CD4-positive, alpha-beta memory T cell (primary cell): ENCODE measurements at places on chromosomes 2 and 18. TPM values are rescaled to one million over a fixed set of nuclear protein-coding genes. Genes with fewer than 3 reads are reported as not detected.

DNA sequence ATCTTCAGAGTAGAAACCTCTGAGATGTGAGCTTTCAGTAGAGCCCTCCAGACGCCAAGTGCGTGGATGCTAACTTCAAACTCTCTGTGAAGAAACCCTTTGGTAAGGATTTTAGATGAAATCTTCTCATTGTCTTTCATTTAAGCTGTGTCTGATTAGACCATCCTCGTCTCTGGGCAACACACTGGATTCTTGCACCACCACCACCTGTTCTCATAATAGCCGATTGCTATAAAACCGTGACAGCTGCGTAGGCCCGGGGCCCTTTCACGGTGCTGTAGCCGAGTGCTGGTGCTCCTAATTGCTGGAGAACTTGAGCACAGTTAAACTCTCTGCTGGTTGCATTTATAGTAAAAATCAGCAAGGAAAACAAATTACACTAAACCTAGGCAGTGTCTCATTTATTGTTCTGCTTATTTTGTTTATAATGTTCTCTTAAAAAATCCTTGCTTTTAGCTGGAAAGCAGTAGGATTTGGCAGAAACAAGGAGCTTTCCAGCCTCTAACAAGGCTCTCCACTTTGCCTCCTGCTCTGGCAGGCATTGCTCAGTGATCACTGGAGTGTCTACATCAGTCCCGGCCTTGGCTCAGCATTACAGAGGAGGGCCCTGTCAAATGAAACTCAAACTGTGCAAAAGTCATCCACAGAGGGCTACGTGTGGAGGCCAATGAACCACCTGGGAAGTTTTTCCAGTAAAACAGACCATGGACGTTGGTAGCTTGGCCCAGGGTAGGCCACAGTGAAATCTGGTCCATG lies 40.9 kb upstream of the MBP start:
- no peak for DNase-seq

Gene CPO
- not detected for total RNA-seq

Gene PDE11A
- total RNA-seq = not detected

DNA sequence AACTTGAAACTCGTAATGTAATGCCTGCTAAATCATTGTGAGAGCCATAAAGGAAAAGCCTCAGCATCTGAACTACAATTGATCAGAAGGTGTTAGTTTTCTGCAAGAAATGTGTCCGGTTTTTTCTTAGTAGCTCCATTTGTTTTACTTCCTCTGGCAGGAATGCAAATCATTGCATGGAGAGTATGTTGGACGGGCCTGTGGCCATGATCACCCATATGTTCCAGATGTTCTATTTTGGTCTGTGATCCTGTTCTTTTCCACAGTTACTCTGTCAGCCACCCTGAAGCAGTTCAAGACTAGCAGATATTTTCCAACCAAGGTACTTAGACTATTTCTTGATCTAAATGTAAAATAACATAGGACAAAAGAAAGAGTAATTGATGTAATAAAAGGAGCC lies 126.6 kb downstream of the DPP4 start:
- no peak for DNase-seq

DNA sequence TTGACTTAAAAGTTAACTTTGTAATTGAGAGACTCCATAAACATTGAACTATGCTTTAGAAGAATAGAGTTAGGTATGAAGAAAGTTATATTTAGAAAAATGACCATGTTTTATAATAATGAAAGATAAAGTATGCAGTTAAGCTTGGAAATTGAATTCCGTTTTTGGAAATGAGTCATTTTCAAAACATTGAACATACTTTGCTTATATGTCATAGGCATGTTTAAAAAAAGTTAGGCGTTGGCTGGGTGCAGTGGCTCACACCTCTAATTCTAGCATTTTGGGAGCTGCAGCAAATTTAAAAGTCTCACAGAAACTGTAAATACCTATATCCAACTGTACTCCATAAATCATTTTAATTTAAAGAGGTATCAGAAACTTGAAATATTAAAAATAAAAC lies 607.4 kb downstream of the CBLN2 start:
- no peak for DNase-seq

Gene GAREM2
- 3.2 TPM for total RNA-seq

- DNase-seq = peak; percentile 48
Observed at GRCh38 chr2:84741182-84741822, 139.6 kb downstream of the TRABD2A start.

DNA sequence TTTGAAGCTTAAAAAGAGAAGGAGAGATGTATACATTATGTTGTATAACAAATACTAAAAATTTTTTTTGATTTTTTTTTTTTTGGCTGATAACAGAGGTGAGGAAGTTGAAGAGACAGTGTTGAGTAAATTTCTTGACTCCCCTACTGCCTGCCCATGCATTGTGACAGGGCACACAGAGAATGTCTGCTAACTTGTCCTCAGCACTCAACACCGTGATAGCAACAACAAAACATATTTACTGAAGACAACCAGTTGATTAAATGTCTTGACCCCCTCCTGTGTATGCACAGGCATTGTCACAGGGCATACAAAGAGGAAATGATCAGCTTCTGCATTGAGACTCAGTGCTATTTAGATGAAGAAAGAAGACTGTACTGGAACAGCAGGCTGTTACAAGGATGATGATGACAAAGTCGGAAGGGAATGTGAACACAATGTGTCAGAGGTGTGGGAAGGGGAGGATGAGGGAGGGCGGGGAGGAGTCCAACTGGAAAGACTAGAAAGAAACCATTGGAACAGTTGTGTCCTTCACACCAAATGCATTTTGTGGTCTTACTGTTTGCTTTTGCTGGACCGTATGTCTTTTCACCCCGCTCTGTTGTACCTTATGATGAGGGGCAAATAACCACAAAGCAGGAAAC lies 89.5 kb downstream of the CERS6 start:
- DNase-seq = no peak

GRCh38 chr2:5316001-5316490 lies 376.1 kb upstream of the SOX11 start:
- DNase-seq = no peak

- DNase-seq = no peak
Observed at GRCh38 chr2:237503201-237503600, 16.1 kb downstream of the MLPH start.

GRCh38 chr2:8939486-8940114 lies 63.9 kb downstream of the MBOAT2 start:
- DNase-seq = no peak

GRCh38 chr2:18213986-18214385 lies 335.5 kb downstream of the KCNS3 start:
- no peak for DNase-seq

Gene YIPF4
- 51.9 TPM for total RNA-seq

GRCh38 chr2:140344838-140345237 lies 1564.6 kb upstream of the NXPH2 start:
- DNase-seq = no peak

Gene LYPD6
- total RNA-seq = not detected

DNA sequence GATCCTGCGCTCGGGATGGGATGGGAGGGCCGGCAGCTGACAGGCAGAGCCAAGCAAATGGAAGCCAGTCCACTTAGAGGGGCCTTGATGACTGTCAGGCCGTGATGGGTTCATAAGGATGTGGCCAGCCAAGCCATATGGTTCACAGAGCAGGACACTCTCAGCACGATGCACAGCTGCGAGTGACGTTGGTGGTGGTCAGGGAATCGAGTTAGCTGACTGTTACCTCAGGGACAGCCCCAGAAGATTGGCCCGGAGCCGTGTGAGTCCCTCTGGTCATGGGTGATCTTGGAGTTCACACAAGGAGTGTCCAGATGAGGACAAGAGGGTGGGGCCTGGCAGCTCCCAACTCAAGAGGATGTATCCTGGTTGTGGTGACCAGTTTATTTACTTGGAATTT lies 70.2 kb downstream of the TPGS2 start:
- no peak for DNase-seq

- DNase-seq = no peak
Observed at GRCh38 chr2:1817256-1818051, 73.1 kb upstream of the PXDN start.

Gene SERPINB3
- not detected for total RNA-seq

DNA sequence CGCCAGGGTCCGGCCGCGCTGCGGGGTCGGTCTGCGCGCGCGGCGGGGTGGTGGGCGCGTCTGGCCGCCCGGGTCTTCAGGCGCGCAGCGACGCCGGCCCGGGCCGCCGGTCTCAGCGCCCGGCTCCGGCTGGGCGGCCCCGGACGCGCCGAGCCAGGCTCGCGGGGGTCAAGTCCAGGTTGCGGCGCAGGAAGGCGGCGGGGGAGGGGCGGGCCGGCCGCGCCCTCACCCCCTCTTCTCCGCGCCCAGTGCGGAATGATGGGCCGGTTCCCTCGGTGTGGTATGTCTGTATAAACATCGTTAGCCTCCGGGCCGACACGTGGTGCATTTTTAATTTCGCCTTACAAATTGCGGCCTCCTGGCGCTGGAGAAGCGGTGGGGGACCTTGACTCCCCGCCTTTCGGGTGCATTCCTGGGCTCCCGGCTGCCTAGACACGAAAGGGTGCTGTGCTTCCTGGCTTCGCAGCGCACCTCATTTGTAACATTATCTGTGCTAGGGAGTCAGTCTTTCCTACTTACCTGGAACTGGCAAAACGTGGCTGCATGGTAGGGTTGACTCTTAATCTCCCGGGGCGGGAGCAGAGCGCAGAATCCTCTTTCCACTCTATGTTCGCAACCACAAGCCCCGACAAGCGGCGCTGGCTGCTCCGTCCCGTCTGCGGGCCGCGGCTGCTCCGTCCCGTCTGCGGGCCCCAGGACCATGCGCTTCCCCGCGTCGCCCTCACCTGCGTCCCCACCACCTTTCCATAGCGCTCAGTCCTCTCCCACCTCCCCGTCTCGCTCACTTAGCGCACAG lies 69.0 kb downstream of the CTAGE1 start:
- DNase-seq = no peak

GRCh38 chr2:234211797-234212196 lies 161.3 kb downstream of the SPP2 start:
- DNase-seq = no peak

Gene SCN3A
- total RNA-seq = not detected

GRCh38 chr2:175228179-175228578 lies 46.7 kb upstream of the ATP5MC3 start:
- DNase-seq = no peak

GRCh38 chr2:152455738-152456137 lies 120.8 kb downstream of the FMNL2 start:
- DNase-seq = no peak

DNA sequence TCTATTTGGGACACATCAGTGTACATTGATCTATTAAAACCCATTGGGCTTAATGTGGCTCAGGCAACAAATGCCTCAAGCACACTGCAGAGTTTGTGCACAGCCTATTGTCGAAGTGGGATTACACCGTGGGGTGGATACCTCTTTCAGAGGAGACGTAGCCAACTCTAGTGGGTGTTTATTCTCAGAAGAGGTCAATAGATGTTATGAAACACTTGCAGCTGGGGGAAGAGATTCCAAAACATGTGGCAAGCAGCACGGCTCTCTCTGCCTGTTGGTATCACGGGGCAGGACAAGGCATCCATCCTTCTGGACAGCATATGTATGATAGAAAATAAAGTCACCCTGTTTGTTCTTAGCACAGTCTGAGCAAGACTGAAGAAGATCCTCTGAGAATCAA lies 121.4 kb upstream of the COPS8 start:
- no peak for DNase-seq

- no peak for DNase-seq
Observed at GRCh38 chr18:35808796-35809195, 163.7 kb upstream of the RMP24 start.

GRCh38 chr2:15752552-15753232 lies 161.0 kb downstream of the DDX1 start:
- DNase-seq = no peak

DNA sequence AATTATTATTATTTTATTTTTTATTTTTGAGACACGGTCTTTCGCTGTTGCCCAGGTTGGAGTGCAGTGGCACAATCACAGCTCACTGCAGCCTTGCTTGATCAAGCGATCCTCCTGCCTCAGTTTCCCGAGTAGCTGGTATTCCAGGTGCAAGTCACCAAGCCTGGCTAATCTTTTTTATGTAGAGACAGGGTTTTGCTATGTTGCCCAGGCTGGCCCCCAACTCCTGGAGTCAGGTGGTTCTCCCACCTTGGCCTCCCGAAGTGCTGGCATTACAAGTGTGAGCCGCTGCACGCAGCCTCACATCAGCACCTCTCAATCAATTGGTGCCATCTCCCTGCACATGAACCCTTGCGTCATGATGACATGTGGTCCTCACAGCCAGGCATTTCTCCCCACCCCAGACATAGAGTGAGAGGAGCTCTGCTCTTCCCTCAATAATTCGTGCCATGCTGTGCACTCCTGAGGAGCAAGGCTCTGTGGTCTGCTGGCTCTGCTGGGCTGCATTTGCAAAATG lies 5.9 kb downstream of the INPP5D start:
- no peak for DNase-seq

- no peak for DNase-seq
Observed at GRCh38 chr2:105989070-105989469, 205.0 kb downstream of the UXS1 start.

DNA sequence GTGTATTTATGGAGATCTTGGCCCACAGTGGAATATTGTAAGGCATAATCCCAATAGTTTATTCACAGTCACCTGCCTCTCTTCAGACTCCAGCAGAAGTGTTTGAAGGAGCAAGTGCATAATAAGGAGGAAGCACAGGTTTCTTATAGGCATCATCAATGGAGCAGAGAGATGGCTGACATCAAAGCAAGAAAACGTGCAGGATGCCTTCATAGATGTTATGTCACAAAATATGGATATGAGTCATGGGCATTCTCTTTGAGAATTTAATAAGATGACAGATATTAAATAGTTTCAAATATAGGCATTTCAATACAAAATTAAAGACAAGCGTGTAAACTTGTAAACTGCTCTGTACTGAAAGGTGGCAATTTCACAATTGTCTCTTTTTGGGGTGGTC lies 4.0 kb upstream of the RND3 start:
- no peak for DNase-seq

DNA sequence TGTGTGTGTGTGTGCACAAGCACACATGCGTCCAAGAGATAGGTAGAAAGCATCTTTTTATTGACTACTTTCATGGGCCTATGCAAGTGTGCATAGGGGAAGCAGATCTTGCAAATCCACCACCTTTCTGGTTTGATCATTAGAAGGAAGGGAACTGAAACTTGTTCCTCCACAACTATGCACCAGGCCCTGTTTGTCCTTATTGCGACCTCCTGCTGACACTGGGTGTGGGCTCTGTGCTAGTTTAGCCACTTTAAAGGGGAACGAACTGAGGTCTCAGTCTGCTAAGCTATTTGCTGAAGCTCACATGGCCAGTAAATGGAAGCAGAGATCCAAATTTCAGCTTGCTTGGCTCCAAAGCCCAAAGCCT lies 32.1 kb upstream of the INSIG2 start:
- no peak for DNase-seq

DNA sequence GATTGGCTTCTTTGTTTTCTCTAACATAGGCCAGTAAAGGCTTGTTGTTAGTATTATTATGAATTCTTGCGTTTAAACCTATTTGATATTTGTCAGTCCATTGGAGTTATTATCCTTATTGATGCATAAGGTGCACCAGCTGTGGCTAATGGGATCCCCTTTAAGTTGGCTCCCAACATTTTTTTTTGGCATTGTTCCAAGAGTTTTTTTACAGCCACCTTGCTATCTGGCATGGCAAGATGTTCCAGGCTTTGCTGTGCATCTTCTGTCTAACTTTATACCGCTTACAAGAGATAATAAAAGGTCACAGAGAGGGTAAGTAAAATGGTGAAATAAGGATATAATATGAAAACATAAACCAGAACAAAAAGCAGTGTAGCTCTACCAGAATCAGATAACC lies 157.5 kb upstream of the TACR1 start:
- DNase-seq = no peak

- DNase-seq = no peak
Observed at GRCh38 chr2:145228506-145228905, 708.6 kb upstream of the ZEB2 start.

- no peak for DNase-seq
Observed at GRCh38 chr2:126754240-126755004, 98.5 kb downstream of the GYPC start.

Gene C1QL2
- not detected for total RNA-seq

- no peak for DNase-seq
Observed at GRCh38 chr2:227932403-227932802, 61.0 kb downstream of the DAW1 start.
